ENCODE measurements at places on chromosomes 11 and 22. TPM values are rescaled to one million over a fixed set of nuclear protein-coding genes. Genes with fewer than 3 reads are reported as not detected.

DNA sequence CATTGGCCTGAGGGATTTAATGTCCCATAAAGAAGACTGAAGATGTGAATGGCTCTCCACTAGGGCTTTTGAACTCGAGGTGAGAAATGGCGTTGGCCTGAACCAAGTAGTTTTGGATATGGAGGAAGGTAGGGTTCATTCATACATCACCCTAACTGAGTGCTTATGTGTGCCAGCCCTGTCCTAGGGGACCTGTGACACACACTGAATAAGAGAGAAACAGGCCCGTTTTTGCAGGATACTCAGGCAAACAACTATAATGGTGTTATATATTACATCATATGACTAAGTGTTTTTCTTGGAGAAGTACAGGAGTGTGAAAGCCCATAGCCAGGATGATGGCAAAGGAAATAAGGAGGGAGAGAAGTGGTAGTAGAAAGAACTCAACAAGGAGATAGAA is 368.1 kb downstream of the TMEM135 start:
- DNase-seq: no peak
- H3K27ac ChIP-seq: no peak overlapping the region
- no peak overlapping the region for H3K4me3 ChIP-seq
- 0 out of 2 replicates have a peak, but pooled peaks cover 3% of the 10 kb centered on the region for H3K36me3 ChIP-seq
- H3K4me1 ChIP-seq: no peaks in the 10 kb centered on the region

DNA sequence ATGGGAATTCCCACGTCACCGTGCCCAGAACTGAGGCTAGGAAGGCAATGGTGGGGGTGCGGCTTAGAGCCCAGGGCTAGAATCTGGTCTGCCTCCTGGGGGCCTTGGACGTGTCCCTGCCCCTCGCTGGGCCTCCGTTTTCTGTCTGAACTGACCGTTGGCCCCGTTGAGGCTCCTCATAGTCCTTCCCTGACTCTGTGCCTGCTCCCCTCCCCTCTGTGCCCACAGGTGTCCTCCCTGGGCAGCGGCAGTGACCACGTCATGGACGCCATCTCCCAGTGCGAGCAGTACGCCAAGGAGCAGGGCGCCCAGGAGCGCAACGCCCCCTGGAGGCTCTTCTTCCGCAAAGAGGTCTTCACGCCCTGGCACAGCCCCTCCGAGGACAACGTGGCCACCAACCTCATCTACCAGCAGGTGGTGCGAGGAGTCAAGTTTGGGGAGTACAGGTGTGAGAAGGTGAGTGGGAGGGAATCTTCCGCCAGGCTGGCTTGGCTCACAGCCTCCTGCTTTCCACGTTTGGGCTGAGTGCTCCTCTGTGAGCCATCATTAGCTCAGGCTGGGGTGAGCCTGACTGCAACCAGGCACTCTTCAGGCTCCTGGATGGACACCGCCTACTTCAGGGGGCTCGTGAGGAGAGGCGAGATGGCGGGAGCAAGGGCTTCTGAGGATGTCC is 63.9 kb downstream of the MYO7A start:
- no peak overlapping the region for H3K27ac ChIP-seq
- H3K4me1 ChIP-seq: peaks cover 17% of the 10 kb centered on the region
- no peaks in the 10 kb centered on the region for H3K36me3 ChIP-seq
- 0 out of 2 replicates have a peak overlapping the region, but pooled peaks have one; percentile 38 for H3K4me3 ChIP-seq
- H3K27me3 ChIP-seq: no peaks in the 10 kb centered on the region

DNA sequence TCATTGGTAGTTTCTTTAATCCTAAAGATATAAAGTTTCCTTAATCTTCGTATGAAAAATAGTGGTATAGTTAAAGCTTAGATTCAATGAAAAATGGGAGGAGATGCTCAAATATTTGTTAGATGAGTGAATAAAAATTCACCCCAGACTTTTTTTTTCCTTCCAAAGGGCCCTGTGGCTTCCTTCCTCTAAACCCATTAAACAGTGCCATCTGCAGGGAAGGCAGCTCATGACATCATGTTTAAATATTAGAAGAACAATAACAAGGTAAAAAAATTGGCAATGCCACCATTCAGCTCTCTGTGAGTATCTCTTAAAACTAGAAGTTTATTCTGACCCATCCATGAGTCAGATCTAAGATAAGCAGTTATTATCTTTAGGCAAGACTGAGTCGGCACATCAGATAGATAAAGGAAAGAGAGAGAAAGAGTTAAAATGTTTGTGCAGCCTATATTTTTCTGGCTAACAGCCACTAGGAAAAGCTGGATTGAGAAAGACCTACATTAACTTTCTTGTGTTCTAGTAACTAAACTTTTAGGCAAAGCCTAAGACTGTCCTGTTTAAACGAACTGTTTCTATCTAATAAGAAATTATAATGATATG is 19.1 kb upstream of the OOSP1 start:
- H3K27ac ChIP-seq: no peak overlapping the region
- H3K27me3 ChIP-seq: 0 out of 2 replicates have a peak, but pooled peaks cover 3% of the 10 kb centered on the region
- peak; percentile 35 for DNase-seq

- H3K4me3 ChIP-seq: no peak overlapping the region
- peaks cover 6% of the 10 kb centered on the region for H3K27me3 ChIP-seq
- H3K4me1 ChIP-seq: peaks cover 12% of the 10 kb centered on the region
- no peak overlapping the region for H3K27ac ChIP-seq
Measured at GRCh38 chr11:35887737-35888136, 56.1 kb upstream of the LDLRAD3 start.

The MUC5AC gene
- not detected for total RNA-seq

The PGA5 gene
- total RNA-seq: 0.30 TPM

The EHF gene
- total RNA-seq: 0.60 TPM

The HORMAD2 gene
- total RNA-seq: not detected

Measured in WTC11 (cell line).